Activated CD4-positive, alpha-beta T cell treated with anti-CD3 and anti-CD28 coated beads, Interleukin-2, amount 10 ng/mL, durations not matched to agents 7 days and 5 days (primary cell): ENCODE measurements at places on chromosomes 12 and 14. TPM values are rescaled to one million over a fixed set of nuclear protein-coding genes. Genes with fewer than 3 reads are reported as not detected.

Gene TAS2R31
- total RNA-seq, result 1.6 TPM

DNA sequence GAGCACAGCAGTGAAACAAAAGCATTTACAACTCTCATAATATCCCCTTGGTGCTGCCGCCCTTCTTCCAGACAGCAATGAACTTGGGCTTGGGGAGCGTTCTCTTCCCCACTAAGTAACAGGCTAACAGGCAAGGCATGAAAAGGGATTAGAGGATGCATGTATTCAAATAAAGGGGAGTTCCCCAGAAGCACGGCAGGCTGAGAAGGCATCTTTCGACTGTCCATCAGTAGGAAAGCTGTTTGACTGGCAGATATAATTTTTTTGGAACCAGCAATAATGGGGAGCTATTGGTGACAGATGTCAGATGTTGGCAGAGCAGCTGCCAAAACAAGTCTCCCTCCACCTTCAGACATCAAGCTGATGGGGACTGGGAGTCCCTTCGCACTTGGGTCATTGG is 9.2 kb upstream of the TIGAR start:
- H3K4me1 ChIP-seq, result peaks cover 2% of the 10 kb centered on the region
- no peak for DNase-seq
- H3K27me3 ChIP-seq, result no peaks in the 10 kb centered on the region
- H3K36me3 ChIP-seq, result peaks cover 29% of the 10 kb centered on the region
- peak overlapping the region; percentile 55 for H3K27ac ChIP-seq
- H3K4me3 ChIP-seq, result no peak overlapping the region

Gene SMOC1
- not detected for total RNA-seq

DNA sequence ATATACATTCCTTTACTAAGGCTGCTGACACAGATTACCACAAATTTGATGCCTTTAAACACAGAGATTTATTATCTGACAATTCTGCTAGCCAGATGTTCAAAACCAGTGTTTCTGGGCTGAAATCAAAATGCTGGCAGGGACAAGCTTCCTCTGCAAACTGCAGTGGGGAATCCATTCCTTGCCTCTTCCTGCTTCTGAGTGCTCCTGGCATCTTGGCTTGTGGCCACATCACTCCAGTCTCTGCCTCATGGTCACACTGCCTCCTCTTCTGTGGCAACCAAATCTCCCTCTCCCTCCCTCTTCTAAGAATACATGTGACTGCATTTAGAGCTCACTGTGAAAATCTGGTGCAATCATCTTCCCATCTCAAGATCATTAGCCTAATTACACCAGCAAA is 235.7 kb downstream of the TTC8 start:
- no peaks in the 10 kb centered on the region for H3K36me3 ChIP-seq
- peaks cover 15% of the 10 kb centered on the region for H3K27me3 ChIP-seq
- no peaks in the 10 kb centered on the region for H3K4me1 ChIP-seq
- no peak overlapping the region for H3K27ac ChIP-seq
- no peak for DNase-seq

Gene DIO2
- not detected for total RNA-seq

DNA sequence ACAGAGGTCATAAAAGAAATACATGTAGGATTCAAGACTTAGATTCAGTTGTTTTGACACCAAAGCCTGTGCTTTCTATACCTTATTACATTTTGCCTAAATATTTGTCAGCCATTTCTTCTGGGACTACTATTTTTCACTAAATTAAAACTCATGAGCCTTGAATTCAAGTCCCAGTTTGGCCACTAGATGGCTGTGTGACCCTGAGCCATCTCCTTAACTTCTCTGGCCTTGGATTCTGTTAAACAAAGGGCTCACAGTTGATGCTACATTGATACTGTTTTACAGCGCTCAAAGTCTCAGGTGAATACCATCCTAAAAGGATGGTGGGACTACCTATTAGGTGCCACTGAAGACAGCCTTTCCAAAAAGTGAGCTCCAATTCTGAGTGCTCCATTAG is 39.6 kb upstream of the CCDC198 start:
- no peaks in the 10 kb centered on the region for H3K36me3 ChIP-seq
- H3K27me3 ChIP-seq, result no peaks in the 10 kb centered on the region
- H3K4me1 ChIP-seq, result no peaks in the 10 kb centered on the region
- peak; percentile 18 for DNase-seq
- no peak overlapping the region for H3K4me3 ChIP-seq

GRCh38 chr12:66741919-66742318 is 63.0 kb upstream of the GRIP1 start:
- no peak for DNase-seq
- peaks cover 2% of the 10 kb centered on the region for H3K27me3 ChIP-seq
- peaks cover 3% of the 10 kb centered on the region for H3K36me3 ChIP-seq
- H3K4me1 ChIP-seq, result peaks cover 19% of the 10 kb centered on the region
- no peak overlapping the region for H3K27ac ChIP-seq
- H3K4me3 ChIP-seq, result no peak overlapping the region

Gene CSAD
- total RNA-seq, result 33.3 TPM

DNA sequence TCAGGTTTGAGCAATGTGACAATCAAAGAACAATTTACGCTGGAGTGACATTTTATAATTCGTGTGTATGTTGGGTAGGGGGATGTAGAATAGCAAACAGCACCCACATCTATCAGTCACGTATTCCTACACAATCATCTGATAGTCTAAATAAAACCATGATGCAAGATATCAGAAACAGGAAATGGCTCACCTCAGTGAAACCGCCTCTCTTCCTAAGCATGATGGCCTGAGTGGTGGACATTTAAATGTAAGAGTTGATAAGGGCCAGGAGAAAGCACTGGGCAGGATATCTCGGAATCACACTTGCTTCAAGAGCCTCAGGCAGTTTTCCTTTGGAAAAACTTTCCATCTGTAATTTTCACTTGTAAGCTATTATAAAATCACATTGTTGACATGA is 128.2 kb downstream of the GRIP1 start:
- no peak overlapping the region for H3K27ac ChIP-seq
- H3K36me3 ChIP-seq, result no peaks in the 10 kb centered on the region
- no peak for DNase-seq

- H3K4me1 ChIP-seq, result no peaks in the 10 kb centered on the region
- H3K27me3 ChIP-seq, result no peaks in the 10 kb centered on the region
- H3K27ac ChIP-seq, result no peak overlapping the region
- no peak for DNase-seq
These were observed 50.5 kb downstream of the TTC9 start for GRCh38 chr14:70692210-70692609.

DNA sequence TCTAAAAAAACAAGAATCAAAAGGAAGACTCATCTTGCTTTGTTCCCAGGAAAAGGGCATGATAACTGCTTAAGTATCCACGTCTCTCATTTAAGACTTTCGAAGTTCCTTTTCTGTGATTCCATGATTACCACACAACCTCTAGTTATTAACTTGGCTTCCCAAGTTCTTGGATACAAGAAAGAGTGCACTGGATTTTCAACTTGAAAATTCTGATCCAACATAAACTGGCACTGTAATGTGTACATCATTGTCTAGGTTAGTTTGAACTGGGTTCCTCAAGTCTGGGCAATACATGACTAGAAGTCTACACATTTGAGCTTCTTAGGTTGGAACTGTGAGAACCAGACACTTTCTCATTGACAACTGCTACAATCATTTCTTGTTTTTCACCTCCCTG is 1.6 kb downstream of the KLHL28 start:
- H3K27me3 ChIP-seq, result no peaks in the 10 kb centered on the region
- no peak overlapping the region for H3K4me3 ChIP-seq
- no peak for DNase-seq
- H3K36me3 ChIP-seq, result peaks cover 25% of the 10 kb centered on the region
- H3K27ac ChIP-seq, result peak overlapping the region; percentile 68
- peaks cover 49% of the 10 kb centered on the region for H3K4me1 ChIP-seq

GRCh38 chr12:62651138-62651537 is 184.5 kb downstream of the MON2 start:
- no peak overlapping the region for H3K4me3 ChIP-seq
- no peaks in the 10 kb centered on the region for H3K36me3 ChIP-seq
- H3K27me3 ChIP-seq, result peaks cover 19% of the 10 kb centered on the region
- H3K4me1 ChIP-seq, result peaks cover 11% of the 10 kb centered on the region
- no peak for DNase-seq

- no peak overlapping the region for H3K4me3 ChIP-seq
- H3K4me1 ChIP-seq, result peaks cover 18% of the 10 kb centered on the region
- DNase-seq, result no peak
- H3K36me3 ChIP-seq, result peaks cover 65% of the 10 kb centered on the region
These were observed 8.4 kb downstream of the PPP2R3C start for GRCh38 chr14:35113308-35113950.

GRCh38 chr12:11785712-11786111 is 136.2 kb downstream of the ETV6 start:
- no peak for DNase-seq
- no peak overlapping the region for H3K4me3 ChIP-seq
- H3K27me3 ChIP-seq, result no peaks in the 10 kb centered on the region
- no peak overlapping the region for H3K27ac ChIP-seq
- H3K4me1 ChIP-seq, result peaks cover 22% of the 10 kb centered on the region

Gene KRAS
- 34.6 TPM for total RNA-seq

DNA sequence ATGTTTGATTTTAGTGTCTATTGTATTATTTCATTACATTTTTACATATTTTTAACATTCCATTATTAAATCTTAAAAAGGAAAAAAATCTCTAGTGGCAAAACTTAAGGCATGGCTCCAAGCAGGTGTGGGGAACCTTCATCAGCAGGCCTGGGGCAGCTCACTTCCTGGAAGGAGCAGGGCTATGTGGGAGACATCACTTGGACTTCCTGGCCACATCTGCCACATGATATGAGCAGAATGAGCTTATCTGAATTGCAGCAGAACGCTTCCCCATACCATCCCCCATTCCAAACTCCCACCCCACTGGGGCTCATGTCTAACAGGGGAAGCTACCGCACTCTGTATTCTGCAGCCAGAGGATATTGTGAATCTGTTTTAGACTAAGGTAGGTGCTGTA is 35.0 kb upstream of the KCNA1 start:
- H3K27me3 ChIP-seq, result peaks cover 20% of the 10 kb centered on the region
- H3K4me1 ChIP-seq, result no peaks in the 10 kb centered on the region
- DNase-seq, result no peak
- H3K4me3 ChIP-seq, result no peak overlapping the region
- no peak overlapping the region for H3K27ac ChIP-seq

GRCh38 chr12:4202918-4203317 is 70.6 kb upstream of the CCND2 start:
- no peak overlapping the region for H3K27ac ChIP-seq
- H3K27me3 ChIP-seq, result peaks cover 4% of the 10 kb centered on the region
- H3K4me1 ChIP-seq, result peaks cover 5% of the 10 kb centered on the region
- no peak for DNase-seq

GRCh38 chr12:946631-947030 is 2.9 kb downstream of the RAD52 start:
- H3K4me1 ChIP-seq, result peaks cover 54% of the 10 kb centered on the region
- peaks cover 38% of the 10 kb centered on the region for H3K36me3 ChIP-seq
- H3K4me3 ChIP-seq, result no peak overlapping the region
- no peak for DNase-seq
- peak overlapping the region; percentile 10 for H3K27ac ChIP-seq
- no peaks in the 10 kb centered on the region for H3K27me3 ChIP-seq

DNA sequence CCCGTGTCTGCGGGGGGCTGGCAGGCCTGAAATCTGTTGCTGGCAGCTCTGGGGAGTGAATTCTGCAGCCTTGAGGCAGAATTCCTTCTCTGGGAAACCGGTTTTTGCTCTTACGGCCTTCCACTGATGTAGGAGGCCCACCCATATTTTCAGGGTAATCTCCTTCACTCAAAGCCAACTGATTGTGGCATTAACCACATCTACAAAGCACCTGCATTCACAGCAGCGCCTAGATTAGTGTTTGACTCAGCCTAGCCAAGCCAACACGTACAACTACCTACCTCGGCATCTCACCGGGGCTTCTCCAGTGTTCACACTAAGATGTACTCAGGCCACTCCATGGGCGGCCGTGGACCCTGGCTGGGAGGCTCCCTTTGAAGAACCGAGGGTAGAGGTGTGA is 15.8 kb downstream of the C12orf43 start:
- no peak for DNase-seq
- no peak overlapping the region for H3K4me3 ChIP-seq
- peaks cover 4% of the 10 kb centered on the region for H3K4me1 ChIP-seq
- H3K27me3 ChIP-seq, result peaks cover 2% of the 10 kb centered on the region

DNA sequence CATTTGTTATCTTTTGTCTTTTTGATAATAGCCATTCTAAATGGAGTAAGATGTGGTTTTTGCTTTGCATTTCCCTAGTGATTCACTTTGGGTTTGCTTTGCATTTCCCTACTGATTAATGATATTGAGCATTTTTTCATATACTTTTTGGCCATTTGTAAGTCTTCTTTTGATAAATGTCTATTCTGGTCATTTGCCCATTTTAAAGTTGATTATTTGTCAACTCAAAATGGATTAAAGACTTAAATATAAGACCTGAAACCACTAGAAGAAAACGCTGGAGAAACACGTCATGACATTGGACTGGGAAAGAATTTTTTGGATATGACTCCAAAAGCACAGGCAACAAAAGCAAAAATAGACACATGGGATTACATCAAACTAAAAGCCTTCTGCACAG is 148.0 kb downstream of the APAF1 start:
- DNase-seq, result no peak
- no peaks in the 10 kb centered on the region for H3K36me3 ChIP-seq
- H3K27ac ChIP-seq, result no peak overlapping the region
- peaks cover 26% of the 10 kb centered on the region for H3K27me3 ChIP-seq
- H3K4me1 ChIP-seq, result no peaks in the 10 kb centered on the region

- no peak for DNase-seq
- H3K4me1 ChIP-seq, result no peaks in the 10 kb centered on the region
These were observed 267.4 kb downstream of the ADAMTS20 start for GRCh38 chr12:43284486-43285158.

- H3K27ac ChIP-seq, result peak overlapping the region; percentile 63
- H3K4me3 ChIP-seq, result no peak overlapping the region
- peaks cover 5% of the 10 kb centered on the region for H3K4me1 ChIP-seq
- H3K36me3 ChIP-seq, result peaks cover 4% of the 10 kb centered on the region
- DNase-seq, result no peak
These were observed 242.1 kb downstream of the BCL11B start for GRCh38 chr14:99029916-99030305.

DNA sequence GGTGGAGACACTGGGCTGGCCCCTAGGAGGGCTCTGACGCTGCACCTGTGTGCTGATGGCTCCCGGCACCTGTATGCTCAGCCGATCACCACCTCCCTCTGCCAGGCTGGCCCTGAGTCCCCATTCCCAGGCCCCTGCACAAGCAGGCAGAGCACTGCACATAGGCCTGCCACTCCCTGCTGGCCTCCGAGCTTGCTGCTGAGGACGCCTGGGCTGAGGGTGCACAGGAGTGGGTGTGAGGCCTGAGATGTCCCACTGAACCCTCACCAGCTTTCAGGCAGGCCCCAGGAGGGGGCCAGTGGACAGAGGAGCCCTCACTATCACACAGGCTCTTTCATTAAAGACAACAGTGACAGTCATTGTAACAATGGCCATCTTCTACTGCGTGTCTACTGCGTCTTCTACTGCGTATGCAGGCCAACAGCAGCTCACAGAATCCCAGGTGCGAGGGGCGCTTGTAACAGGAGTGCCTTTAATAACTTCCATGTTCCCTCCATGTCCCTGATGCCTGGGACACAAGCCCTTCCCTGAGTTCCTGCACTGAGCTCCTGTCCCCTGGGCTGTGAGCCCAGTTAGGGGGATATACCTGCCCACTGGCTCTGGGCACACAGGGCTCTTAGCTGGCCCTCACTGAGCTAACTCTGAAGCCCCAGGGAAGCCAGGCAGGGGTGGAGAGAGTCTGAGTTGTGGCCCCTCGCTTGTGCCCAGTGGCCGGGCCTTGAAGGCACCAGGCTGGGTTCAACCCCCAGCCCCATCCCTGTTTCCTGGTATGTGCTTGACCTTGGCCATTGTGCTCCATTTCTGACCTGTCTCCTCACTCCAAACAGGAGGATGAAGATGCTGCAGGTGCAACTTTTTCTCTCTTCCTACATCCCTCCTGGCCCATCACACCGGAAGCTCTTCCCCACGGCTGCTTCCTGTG is 71.3 kb downstream of the PRIMA1 start:
- no peak for DNase-seq
- no peaks in the 10 kb centered on the region for H3K36me3 ChIP-seq
- H3K4me1 ChIP-seq, result no peaks in the 10 kb centered on the region
- H3K27ac ChIP-seq, result no peak overlapping the region
- no peaks in the 10 kb centered on the region for H3K27me3 ChIP-seq
- H3K4me3 ChIP-seq, result no peak overlapping the region
